Brain pericyte (primary cell): ENCODE measurements at places on chromosomes 13 and 19.

- no peak for DNase-seq
Observed at GRCh38 chr19:10471909-10472308, 31.2 kb downstream of the KEAP1 start.

- no peak for DNase-seq
Observed at GRCh38 chr19:48053856-48054255, 10.0 kb upstream of the CABP5 start.

DNA sequence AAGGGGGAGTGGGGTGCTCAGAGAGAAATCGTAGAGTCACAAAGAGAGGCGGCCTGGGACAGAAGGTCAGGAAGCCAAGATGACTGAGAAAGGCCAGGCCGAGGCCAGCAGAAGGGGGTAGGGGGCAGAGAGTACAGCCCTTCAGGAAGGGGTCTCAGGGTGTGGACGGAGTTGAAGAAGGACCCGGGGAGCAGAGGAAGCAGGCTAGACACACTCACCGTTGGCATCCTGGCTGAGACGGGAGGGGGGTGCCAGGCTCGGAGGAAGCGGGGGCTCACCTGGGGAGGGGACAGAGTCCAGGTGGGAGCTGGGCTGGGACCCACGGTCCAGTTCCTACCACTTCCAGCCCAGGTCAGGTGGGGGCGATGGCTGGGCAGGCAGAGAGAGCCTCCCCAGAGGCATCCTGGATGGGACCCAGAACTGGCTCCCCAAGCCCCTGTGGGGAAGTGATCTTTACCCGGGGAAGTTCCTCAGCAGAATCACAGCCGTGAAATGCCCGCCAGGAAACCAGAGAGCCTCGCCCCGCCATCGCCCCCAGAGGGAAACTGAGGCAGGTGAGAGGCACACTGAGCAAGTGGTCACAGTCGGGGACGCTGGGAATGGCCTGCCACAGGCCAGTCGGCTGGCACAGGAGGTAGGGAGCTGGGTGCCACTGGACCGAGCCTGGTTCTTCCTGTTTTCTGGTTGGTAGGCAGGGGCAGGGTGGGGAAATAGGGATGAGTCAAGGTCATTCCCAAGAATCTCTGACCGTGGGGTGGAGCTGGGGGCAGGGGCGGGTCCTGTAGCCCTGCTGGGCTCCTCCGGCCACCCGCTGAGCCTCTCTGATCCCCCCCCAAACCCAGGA is 1.4 kb downstream of the MATK start:
- no peak for DNase-seq

DNA sequence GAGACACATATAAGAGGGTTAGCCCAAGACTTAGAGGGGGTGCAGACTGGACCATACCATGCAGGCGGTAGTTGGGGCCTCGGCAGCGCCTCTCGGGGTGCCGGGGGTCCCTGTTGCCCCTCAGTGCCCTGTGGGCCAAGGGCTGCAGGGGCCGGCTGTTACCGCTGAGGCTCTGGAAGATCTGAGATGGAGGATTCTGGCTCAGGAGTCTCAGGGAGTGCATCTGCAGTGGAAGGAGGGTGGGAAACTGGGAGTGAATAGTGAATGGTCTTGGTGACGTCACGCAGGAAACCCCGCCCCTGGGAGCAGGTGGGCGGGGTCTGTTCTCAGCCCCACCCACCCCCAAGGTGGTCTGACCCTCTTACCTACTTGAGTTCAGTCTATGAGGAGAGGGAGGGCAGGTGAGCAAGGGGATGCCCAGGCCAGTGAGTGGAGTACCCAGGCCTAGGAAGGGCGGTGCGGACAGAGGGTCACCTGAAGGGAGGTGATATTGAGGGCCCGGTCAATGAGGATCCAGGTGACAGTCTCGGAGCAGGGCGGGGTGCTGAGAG is 1.7 kb upstream of the DBP start:
- no peak for DNase-seq

- no peak for DNase-seq
Observed at GRCh38 chr19:48614436-48615230, at the start of gene FAM83E. FAM83E (minus strand) TSS chr19:48615076; CDS start chr19:48613372, 1,704 bp downstream.

DNA sequence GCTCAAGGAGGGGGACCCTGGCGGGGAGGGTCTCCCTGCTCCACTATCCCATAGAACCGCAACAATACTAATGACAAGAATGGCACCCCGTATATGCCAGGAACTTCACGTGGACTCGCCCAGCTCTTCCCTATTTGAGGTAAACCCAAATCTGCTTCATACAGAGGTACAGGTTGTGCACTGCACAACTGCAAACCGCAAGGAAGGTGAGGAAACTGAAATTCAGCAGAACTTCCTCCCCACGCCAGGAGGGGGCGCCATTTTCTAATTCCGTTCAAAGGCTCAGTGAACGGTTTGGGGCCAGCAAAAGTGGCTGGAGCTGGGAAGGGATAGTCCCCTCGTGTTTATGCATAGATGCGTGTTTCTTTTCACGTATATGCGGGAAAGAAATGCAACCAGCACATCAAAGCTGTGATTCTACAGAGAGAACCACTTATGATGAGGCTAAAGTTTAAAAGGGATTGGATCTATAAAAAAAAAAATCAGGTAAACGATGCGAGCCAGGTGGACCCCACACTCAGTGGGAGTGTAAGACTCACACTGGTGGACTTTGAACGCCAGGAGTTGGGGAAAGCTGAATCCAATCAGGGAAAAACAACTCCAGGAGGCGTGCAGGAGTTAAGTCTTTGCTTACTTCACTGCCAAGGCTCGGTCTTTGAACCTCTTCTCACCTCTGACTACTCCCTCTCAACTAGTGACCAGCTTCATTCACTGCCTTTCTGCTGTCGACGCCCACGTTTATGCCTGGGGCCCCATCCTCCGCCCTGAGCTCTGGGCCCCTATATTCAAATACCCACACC is 20.3 kb downstream of the C19orf81 start:
- no peak for DNase-seq

DNA sequence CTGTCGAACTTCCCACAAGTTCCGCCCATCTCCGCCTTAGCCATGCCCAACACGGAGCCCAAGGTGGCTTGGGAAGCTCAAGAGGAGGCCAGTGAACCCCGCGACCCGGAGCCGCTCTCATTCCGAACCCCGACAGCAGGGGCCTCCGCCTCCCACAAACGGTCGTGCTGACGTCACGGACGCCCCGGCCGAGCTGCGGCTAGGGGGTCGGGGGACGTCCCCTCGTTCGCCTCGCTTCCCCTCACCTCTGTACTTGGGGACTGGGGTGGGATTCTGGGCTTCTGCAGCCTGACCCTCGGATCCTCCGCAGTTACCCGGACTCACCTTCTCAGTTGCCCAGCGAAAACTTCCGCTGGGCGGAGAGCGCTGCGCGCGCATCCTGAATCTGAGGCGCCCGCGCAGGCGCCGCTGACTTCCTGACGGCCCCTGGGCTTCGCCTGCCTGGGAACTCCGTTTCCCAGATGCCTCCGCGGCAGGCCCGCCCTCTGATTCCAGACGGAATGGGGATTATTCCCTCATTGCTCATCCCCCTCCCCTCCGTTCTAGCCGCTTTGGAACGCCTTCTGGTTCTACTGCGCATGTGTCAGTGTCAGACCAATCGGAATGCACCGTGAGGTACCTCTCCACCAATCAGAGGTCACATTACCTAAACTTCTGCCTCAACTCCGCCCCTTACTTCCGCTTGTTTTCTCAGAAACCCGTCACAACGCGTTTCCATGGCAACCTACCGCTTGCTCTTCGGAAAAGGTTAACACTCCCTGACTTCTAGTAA is at the start of gene VRK3:
VRK3 (minus strand) TSS at position 351 of the 772 bp plus-strand sequence. CDS start 9,210 bp downstream, outside the sequence.
- DNase-seq = peak; percentile 100

GRCh38 chr19:33430674-33431277 is 57.3 kb downstream of the CEBPG start:
- no peak for DNase-seq

- no peak for DNase-seq
Observed at GRCh38 chr13:104949840-104950740, 1585.4 kb downstream of the EFNB2 start.

DNA sequence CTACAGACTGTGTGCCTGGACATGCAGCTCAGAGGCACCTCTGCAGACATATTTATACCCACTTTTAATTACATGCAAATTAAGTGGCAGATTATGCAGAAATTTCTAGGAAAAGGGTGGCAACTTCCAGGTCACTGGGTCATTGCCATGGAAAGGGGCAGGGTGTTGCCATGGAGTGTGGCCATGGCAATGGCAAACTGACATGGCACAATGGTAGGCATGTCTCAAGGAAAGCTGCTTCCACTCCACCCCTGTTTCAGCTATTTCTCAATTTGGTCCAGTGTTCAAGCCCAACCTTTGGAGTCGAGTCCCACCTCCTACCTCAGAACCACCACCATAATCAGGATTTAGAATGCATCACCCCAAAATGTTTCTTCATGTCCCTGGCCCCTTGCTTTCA is 170.7 kb upstream of the TSHZ3 start:
- no peak for DNase-seq

GRCh38 chr13:62305756-62306155 is 890.1 kb upstream of the PCDH20 start:
- no peak for DNase-seq

- no peak for DNase-seq
Observed at GRCh38 chr13:36959456-36960116, 39.5 kb upstream of the SMAD9 start.

DNA sequence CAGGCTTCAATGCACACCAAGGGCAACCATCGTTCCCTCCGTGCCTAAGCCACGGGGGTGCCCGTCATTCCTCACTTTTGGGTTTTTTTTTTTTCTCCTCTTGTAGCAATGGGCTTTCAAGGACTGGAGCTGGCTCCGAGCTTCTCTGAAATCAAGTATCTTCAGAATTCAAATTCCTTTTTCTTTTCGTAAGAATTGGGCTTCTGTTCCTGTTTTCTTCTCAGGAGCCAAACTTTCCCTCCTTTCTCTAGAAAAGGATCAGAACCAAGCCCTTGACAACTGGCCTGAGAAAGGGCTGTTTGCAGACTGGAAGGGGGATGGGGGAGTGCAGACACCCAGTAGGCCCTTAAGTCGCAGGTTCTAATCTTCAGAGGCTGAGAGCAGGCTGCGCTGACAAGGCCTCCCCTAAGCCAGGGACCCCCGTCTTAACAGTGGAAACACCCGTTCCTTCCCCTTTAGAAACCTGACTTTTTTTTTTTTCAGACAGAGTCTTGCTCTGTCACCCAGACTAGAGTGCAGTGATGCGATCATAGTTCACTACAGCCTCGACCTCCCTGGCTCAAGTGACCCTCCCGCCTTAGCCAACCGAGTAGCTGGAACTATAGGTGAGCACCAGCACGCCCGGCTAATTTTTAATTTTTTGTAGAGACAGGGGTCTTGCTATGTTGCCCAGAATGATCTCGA is 51.6 kb downstream of the RFX2 start:
- DNase-seq = no peak

DNA sequence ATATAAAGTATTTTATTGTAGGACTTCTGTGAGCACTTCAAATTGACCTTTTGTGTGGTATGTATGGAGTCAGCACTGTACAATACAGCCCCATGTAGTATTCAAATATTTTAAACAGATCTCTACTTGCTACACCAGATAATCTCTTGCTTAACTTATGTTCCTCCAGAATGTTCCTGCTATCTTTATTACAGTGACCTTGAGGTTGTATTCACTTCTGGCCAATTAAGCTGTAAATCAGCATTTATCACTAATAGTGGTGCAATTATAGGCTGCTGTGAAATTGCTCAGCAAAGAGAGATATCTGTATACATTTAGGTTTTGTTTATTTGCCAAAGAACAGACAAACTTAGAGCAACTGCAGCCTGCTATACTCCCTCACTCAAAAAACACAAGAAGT is 1218.6 kb downstream of the PCDH17 start:
- no peak for DNase-seq

DNA sequence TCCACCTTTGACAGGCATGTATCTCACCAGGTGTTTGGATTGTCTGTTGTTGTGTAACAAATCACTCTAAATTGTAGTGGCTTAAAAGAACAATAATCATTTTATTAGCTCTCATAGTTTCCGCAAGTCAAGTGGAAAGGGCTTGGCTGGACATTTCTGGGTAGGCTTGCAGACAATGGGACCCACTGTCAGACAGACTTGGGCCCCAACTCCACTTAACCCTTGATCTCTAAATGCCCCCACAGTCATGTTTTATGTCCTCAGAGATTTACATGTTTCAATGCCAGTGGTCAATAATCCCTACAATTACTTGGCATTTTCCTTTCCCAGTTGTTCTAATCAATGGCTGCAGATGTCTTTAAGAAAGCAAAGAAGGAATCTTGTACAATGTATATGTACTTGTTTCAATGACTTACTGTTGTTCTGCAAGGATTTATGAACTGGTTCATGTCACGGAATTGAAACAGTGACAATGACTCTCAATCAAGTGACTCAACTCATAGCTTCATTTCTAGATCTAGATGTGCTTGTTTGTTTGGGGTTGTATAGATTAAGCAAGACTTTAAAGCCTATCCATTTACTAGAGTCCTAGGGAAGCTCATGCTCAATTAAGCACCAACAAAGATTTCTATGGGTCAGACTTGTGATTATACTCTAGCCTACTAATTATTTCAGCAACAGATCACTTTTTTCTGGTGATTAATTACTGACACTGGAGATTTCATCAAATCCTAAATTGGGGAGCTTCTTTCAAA is 510.1 kb upstream of the NBEA start:
- no peak for DNase-seq

DNA sequence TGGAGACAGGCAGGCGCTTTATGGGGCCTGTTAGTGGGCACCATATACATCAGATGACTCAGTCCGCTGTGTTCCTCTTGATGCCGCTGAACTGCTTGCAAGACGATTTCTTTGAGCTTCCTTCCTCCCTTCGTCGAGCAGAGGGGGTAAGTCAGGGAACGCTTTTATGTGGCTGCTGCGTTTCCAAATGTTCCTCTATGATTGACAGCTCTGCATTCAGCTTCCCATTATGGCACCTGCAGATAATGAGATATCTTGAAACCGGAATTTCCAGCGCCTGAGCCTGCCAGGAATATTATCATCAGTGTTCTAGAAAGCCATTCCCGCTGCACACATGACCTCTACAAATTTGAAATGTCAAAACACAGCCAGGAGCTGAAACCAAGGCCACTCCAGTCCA is 257.0 kb downstream of the TSHZ3 start:
- no peak for DNase-seq

DNA sequence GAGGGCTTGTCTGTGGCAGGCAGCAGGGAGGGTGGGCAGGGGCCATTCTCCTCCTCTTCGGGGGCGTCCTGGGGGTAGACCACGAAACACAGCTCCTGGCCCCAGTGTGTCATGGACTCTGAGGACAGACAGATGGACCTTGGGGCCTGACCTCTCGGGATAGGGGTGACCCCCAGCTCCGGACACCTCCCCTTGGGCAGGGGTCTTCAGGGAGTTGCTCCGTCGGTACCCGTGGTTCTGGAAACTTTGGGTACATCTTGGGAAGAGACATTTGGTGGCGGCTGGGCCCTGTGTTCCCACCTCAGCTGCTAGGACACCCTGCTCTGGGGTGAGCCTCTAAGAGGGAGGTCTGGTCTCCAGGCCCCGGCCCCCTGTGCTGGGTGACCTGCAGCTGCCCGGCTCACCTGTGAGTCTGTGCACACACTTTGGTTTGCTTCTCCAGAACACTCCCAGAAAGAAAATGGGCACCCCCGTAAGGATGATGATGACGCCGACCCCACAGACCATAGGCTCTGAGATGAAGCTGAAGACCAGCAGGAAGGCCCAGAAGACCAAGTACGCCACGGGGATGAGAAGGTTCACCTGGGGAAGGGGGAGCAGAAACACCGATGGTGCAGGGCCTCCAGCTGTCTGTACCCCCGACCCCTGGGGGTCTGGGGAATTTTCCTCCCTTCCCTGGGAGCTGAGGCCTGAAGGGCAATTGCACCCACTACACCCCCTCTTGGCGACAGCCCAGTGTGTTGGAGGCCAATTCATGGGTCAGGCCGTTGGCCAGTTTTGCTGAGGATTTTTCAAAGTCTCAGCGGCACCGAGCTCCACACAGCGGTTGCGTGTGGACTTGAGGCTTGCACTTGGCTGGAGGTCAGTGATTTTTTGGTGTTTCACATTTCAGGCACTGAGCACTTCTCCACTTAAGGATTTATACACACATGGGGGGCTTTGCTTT is 15.0 kb downstream of the LRP3 start:
- no peak for DNase-seq
